ENCODE measurements at places on chromosomes 7 and 10.
A peak's percentile ranks its signal among the peaks of the same experiment; 100 is the strongest.

- DNase-seq: no peak
Measured at GRCh38 chr10:131227163-131227740, 84.3 kb downstream of the TCERG1L start.

GRCh38 chr7:158428131-158428836 lies 159.3 kb downstream of the PTPRN2 start:
- no peak for DNase-seq

DNA sequence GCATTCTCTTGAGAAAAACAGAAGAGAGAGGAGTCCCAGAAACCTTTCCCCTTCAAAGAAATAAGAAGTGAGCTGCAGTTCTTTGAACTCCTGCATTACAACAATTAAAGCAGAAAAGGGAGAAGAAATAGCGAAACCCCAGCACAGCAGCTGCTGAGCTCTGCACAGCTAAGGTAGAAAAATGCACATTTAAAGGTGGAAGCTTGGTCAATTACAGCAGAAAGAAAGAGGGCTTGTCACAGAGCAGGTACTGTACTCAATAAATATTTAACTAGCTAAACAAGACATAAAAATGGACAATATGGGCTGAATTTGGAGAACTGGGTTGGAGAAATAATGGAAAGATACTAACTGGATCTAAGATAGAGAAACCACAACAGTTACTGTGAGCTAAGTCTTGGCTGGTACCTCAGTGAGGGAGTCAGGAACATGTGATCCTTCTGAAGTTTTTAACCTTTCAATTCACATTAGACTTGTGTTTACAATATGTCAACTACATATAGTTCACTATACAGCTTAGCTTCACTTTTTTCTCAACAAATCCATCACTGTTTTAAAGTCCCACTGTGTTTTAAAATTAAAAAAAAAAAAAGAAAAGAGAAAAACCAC lies 332.5 kb downstream of the ELMO1 start:
- no peak for DNase-seq

GRCh38 chr7:69243016-69243415 lies 355.3 kb upstream of the AUTS2 start:
- DNase-seq: no peak

DNA sequence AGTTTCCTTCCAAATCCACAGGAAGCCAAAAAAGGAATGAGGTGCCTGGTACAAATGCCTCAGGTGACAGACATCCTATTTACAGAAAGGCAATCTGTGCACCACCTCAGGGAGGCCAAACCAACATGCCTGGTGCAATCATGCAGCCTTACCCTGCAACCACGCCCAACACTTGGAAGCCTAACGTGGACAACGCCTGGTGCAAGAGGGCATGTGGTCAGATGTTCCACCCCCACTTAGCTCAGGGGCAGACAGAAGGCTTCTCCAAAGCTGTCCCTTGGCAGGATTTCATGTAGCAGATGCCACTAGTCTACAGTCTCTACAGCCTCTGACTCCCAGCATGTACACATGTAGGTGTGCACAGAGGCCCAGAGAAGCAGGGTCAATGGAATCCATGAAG lies 89.5 kb downstream of the KCNMA1 start:
- no peak for DNase-seq

DNA sequence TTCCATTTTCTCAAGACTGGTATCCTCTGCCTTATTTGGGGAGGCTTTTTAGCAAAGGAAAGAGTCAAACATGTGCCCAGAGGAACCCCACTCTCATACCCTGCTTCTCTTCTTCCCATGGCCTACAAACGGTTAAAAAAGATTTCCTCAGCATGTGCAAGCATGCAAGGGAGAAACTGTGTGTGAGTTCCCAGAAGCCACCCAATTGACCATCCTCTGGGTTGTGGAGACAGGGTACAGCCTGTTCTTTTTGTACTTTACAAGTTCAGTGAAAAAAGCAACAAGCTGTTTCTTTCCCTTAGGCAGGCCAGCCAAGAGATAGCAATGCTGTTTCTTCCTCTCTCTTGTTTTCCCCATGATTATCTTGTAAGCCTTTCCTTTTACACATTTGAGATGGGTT lies 68.8 kb upstream of the MTPN start:
- DNase-seq: peak; percentile 68

- DNase-seq: no peak
Measured at GRCh38 chr7:90994121-90994520, 270.1 kb upstream of the FZD1 start.

DNA sequence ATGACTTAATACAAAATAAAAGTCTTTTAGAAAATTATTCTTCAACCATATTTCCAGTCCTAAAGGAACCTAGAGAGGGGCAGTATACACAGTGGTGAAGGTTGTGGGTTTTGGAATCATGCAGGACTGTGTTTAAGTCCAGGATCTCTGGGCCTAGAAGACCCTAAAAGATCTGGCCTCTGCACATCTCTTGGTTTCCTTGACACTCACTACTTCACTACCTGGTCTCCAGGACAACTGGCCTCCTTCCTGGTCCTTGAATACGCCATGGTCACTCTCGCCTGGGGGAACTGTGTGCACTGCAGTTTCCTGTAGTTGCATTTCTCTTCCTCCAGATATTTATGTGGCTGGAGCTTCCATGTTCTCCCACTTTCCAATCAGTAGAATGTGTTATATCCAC lies 182.7 kb upstream of the SLC26A5 start:
- DNase-seq: no peak

DNA sequence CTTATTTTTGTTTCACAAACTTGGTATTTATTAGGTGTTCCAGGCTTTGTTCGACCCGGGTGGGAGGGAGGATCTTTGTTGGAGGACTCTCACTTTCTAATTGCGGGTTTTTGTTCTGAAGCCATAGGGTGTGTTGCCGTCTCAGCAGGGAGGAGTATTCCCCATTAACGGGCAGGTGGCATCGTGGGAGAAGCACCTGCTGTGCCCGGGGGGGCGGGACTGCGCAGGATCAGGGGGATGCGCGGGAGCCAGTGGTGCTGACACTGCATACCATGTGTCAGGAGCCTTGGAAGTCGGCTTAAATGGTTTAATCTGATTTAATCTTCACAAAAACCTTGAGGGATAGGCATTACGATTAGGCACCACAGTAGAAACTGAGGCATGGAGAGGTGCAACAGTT lies 113.0 kb downstream of the MGMT start:
- no peak for DNase-seq

DNA sequence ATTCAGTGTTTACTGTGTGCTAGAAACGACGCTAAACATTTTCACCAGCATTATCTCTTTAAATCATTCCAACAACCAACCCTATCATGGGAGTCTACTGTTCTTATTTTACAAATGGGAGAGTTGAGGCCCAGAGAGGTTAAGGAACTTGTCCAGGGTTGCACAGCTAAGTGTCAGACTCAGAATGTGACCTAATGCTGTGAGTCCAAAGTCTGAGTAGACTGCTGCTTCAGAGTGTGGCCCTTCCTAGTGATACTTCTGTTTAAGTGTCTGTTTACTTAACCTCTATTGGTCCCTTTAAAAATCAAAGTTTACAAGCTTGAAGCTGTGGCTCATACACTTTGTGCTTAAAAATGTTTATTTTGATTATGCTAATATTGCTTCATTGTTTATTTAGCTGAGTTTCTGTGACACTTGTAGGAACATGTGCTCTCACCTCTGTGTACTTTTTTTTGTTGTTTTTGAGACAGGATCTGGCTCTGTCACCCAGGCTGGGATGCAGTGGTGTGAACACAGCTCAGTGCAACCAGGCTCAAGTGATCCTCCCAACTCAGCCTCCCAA lies 84.4 kb upstream of the SYPL1 start:
- peak; percentile 44 for DNase-seq

GRCh38 chr10:93131986-93132385 lies 58.3 kb downstream of the CYP26A1 start:
- no peak for DNase-seq

GRCh38 chr10:130772676-130773075 lies 538.8 kb downstream of the TCERG1L start:
- no peak for DNase-seq

GRCh38 chr7:69363136-69363535 lies 235.1 kb upstream of the AUTS2 start:
- no peak for DNase-seq

DNA sequence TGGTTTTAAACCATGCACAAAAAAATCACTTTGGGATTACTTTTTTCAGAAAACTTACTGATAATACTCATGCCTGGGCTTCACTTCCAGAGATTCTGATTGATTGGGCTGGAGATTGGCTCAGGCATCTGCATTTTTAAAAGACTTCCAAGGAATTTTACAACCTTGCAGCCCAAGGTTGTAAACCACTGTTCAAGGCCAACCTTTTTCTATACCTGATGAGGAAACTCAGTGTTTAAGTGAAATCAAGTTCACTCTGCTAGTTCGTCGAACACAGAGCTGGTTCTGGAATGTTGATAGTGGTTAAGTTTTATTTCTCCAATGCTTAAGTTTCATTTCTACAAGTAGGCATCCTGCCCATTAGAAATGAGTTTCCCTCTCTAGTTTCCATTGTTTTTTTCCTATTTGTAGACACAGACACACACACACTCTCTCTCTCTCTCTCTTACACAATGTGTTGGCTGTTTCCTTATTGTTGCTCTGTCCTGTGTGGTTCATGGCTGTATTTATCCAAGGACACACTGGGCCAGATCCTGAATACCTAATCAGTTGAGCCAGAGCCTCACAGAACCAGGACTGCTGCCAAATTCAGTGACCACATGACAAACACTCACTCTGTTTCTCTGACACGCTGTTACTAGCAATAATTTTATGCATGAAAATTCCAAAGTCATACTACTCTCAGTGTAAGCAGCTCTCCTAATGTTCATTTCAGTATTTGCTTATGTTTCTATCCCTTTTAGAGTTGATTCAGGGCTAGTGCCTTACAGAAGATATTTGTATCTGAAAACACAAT lies 3.7 kb upstream of the IFIT1B start:
- peak; percentile 91 for DNase-seq

GRCh38 chr10:84416245-84416555 lies 87.8 kb downstream of the CCSER2 start:
- no peak for DNase-seq

GRCh38 chr7:47498229-47499056 lies 83.5 kb downstream of the TNS3 start:
- no peak for DNase-seq

DNA sequence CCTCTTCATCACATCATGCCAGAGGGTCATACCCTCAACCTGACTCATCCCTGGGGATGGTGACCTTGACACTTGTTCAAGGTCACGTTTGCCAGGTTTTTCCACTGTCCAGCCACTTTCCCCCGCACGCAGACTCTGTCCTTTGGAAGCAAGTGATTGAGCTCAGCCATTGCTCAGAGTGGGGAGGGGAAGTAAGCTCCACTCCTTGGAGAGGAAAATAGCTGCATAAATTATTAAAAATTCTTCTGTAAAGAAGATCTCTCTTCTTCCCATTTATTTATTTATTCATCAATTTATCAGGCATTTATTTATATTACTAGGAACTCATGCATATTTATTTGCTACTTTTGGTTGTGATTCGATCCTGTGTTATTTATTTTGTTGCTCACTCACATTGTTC lies 88.0 kb downstream of the GLRX3 start:
- no peak for DNase-seq

- DNase-seq: no peak
Measured at GRCh38 chr10:7397049-7398035, 13.5 kb downstream of the SFMBT2 start.

DNA sequence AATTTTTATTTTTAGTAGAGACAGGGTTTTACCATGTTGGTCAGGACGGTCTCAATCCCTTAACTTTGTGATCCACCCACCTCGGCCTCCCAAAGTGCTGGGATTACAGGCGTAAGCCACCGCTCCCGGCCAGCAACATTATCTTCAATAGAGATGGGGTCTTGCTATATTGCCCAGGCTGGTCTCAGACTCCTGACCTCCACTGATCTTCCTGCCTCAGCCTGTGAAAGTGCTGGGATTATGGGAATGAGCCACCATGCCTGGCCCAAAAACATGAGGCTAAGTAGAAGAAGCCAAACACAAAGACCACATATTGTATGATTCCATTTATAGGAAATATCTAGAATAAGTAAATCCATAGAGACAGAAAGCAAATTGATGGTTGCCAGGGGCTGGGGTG lies 19.1 kb upstream of the CYTH3 start:
- DNase-seq: no peak

DNA sequence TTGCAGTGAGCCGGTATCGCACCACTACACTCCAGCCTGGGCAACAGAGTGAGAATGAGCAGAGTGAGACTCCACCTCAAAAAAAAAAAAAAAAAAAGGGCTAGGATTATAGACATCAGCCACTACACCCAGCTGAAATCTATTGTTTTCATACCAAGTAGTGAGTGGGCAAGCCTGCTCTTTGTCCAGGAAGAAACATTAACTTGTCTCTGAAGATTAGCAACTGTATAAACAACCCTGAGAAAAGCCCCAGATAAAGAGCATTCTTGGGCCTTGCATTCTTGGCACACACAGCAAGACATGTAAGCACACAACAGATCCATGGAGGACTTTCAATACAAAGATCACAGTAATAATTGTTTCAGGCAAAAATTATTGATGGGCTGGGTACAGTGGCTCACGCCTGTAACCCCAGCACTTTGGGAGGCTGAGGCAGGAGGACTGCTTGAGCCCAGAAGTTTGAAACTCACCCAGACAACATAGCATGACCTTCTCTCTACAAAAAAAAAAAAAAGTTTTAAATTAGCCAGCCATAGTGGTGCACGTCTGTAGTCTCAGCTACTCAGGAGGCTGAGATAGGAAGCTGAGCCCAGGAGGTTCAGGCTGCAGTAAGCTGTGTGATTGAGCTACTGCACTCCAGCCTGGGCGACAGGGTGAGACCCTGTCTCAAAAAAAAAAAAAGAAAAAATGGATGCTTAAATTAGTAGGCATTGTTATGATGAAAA lies 4.4 kb downstream of the PSPH start:
- DNase-seq: peak; percentile 95

- DNase-seq: no peak
Measured at GRCh38 chr7:1270181-1270580, 37.5 kb downstream of the UNCX start.

DNA sequence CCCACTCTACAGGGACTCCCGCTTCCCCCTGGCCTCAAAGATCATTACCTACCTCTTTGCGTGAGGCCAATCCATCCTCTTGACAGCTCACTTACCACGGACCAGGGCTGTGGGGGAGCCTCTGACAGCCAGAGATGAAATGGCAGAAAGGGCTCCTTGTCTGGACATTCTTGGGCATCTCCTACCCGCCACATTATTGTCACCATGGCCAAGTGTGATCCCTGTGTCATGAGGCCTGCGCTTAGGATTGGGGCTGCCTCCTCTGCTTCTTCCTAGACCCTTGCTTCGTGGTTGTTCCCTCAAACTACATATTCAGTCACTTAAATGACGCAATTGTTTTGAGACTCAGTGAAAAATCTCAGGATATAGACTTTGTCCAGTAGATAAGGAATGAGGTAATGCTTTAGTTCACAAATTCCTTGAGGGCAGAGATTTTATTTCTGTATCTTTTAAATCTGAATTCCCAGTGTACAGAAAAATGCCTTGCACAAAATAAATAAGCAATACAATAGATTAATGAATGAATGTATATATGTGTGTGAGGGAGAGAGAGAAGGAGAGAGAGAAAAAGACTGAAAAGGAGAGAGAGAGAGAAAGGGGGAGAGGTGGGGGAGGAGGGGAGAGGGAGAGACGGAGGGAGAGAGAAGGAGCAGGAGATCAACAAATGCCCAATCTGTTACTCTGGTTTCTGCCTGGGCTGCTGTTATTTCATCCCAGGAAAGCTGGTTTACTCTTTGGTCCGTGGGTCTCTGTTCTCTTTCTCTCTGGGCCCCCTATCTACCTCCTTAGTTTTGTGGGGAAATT lies 159.0 kb downstream of the PLXNA4 start:
- no peak for DNase-seq

All from LHCN-M2 (cell line).